ENCODE measurements at places on chromosomes 5 and 9.

DNA sequence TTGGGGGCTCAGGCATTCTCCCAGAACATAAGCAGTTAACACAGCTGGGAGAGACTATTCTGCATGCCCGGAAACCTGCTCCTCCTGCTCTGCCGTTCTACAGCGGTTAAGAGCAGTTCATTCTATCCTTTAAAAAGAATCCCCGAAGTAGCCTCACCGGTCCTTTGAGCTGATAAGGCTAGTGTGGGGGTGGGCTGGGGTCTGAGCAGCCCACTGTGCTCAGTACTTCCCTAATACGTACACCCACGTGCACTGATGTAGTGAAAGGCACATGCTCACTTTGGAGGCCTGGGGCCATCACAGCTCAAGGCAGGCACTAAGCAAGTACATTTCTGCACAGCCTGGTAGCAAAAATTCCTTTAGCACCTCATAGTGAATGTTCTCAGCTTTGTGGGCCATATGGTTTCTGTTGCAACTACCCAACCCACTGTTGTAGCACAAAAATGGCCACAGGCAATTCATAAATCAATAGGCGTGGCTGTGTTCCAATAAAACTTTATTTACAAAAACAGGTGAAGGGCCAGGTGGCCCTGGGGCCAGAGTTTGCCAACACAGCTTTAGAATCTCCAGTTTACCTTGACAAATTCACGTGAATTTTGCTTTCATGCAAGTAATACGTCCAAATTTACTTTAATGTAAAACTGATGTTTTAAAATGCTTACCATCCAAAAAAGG, 136.4 kb downstream of the ZNF354C start:
- peak; percentile 48 for DNase-seq

- DNase-seq = no peak
Observed at GRCh38 chr9:4138781-4139180, 161.1 kb downstream of the GLIS3 start.

GRCh38 chr9:15531380-15531779, 20.6 kb upstream of the PSIP1 start:
- DNase-seq = no peak

DNA sequence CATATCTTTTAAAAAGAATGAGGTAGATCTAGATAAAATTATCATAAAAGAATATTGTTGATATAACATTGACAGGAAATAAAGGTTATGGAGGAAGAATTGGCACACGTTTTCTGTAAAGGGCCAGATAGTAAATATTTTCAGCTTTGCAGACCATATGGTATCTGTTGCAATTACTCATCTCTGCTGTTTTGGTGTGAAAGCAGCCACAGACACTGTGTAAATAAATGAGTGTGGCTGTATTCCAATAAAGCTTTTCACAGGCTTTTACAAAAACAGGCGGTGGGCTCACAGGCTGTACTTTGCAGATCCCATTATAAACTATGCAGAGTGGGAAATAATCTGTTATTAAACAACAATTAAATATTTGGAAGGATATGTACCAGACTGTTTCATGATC, 87.4 kb downstream of the SGCD start:
- DNase-seq = no peak

All from osteoblast (primary cell).